Motor neuron (in vitro differentiated cells): ENCODE measurements at places on chromosomes 2 and 18. TPM values are rescaled to one million over a fixed set of nuclear protein-coding genes. Genes with fewer than 3 reads are reported as not detected.

GRCh38 chr2:202378662-202379358, 2.7 kb downstream of the BMPR2 start:
- ATAC-seq = no peak

GRCh38 chr2:160657196-160657595, 163.6 kb upstream of the RBMS1 start:
- no peak for ATAC-seq

DNA sequence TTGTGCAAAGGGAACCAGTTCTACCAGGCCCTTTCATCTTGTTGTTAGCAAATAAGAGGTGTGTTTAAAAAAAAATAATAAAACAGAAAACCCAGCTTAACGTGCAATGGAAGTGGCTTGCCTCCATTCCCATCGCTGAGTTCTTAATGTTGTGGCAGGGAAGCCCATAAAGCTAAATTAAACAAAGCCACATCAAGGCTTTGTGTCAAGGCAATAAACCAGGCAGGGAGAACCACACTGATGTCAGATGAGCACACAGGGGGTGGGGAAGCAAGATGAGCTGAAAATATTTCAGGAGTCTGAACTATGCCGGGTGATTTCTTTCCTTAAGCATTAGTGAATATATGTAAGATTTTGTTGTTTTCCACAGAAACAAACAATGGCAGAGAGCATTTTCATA, 73.5 kb downstream of the PHLPP1 start:
- no peak for ATAC-seq

GRCh38 chr2:19462256-19462645, 103.8 kb upstream of the OSR1 start:
- no peak for ATAC-seq

DNA sequence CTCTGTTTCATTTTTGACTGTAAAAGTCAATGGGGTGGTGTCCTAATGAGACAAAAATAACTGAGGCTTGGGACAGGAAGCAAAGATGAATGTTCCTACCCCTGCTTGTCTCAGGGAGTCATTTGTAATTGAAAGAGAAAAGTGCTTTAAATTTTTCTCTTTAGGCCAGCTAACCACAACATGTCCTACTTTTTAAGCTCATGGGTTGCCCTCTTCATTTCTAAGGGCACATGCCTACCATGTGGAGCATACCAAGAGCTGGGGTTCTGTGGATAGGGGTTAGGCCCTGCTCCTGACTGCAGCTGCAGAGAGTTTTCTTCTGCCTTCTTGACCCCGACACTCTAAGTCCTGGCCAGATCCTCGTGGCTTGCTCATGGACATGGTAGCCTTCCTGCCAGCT, 96.8 kb upstream of the ARL4C start:
- no peak for ATAC-seq

GRCh38 chr18:50898919-50899318, 20.0 kb downstream of the ME2 start:
- ATAC-seq = no peak

DNA sequence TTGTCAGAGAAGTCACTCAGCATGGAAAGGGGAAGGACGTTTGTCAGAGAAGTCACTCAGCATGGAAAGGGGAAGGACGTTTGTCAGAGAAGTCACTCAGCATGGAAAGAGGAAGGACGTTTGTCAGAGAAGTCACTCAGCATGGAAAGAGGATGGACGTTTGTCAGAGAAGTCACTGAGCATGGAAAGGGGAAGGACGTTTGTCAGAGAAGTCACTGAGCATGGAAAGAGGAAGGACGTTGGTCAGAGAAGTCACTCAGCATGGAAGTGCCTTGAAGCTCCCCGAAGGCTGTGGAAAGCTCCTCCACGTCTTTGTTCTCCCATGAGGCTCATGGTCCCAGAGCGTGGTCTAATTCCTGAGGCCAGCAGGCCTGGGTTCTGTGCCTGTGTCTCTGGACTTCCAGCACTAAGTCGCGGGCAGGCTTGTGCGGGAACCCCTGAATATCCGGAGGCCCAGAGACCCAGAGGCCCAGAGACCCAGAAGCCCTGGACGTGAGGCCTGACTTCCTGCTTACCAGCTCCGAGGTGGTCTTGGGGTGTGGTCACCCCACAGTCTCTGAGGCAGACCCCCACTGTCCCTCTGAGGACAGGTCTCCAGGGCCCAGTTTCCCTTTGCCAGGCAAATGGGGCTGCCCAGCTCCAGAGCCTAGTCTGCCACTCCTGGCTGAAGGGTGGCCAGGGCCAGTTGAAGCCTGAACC, 70.4 kb upstream of the TWIST2 start:
- ATAC-seq = no peak

- ATAC-seq = no peak
Measured at GRCh38 chr2:234796045-234796591, 155.7 kb upstream of the SH3BP4 start.

DNA sequence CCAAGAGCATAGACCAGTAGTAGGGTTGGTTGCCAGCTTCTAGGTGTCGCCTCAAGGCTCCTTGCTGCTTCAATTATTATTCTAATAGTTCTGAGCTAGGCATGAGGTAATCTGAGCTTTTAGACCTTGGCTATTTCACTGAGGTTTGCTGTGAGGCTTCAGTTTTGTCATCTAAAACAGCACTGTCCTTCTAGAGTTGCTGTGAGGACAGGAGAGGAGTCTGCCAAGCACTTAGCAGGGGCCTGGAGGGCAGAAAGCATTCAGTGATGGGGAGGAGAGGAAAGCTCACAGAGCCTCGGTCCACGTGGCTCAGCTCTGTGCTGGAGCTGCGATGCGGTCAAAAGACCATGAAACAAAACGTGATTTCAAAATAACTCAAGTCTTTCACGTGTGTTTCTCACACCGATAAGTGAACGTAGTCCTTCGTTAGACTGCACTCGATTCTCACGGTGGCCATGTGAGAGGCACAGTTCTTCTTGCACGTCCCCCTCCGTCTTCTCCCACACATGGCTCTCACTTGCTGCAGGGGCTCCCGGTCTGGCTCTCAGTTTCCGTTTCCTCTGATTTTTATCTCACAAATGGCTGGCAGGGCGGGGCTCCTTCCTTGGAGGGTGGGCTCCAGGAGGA, 113.7 kb downstream of the B3GNT2 start:
- no peak for ATAC-seq

- no peak for ATAC-seq
Measured at GRCh38 chr2:151614606-151615306, 119.5 kb downstream of the NEB start.

DNA sequence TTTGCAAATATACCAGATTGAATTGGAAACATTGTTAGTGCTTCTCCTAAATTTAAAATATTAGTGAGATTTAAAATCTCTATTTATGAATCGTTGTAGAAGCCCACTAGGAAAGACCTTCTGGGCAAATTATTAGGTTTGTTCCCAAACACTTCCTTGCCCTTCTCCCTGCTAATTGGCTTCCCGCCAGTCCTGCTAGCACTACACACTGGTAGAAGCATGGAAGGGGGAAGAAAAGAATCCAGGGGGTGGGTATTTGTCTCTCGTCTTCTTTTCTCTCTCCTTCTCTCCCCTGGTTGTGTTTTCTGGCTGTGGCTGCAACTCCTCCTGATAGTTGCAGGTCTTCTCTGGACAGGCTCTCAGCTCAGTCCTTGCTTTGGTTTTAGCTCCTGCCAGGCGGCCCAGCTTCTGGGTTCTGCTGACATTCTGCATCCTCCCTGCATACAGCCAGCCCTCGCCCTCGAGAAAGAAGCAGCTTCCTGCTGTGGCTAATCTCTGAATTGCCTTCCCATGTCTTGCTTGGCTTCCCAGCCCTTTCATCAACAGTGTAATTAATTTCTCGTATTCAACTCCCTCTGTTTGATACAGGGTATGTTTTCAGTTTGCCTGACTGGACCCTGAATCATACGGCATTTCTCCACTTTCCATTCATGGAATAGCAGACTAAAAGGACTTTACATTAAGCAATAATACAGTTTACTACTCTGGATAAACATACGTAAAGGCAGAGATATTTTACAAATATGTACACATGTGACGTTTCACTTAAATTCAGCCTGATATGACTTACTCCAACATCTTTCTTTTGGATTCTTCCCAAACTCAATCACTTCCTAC, 6.9 kb upstream of the PARD3B start:
- peak; percentile 89 for ATAC-seq

Gene DCDC2C
- not detected in 2 replicates for total RNA-seq

Gene COL3A1
- 0.05 and 0.31 TPM in 2 replicates for total RNA-seq

Gene ASXL3
- total RNA-seq = 49.7 and 50.1 TPM in 2 replicates
